ENCODE measurements at places on chromosomes 16 and 17.

DNA sequence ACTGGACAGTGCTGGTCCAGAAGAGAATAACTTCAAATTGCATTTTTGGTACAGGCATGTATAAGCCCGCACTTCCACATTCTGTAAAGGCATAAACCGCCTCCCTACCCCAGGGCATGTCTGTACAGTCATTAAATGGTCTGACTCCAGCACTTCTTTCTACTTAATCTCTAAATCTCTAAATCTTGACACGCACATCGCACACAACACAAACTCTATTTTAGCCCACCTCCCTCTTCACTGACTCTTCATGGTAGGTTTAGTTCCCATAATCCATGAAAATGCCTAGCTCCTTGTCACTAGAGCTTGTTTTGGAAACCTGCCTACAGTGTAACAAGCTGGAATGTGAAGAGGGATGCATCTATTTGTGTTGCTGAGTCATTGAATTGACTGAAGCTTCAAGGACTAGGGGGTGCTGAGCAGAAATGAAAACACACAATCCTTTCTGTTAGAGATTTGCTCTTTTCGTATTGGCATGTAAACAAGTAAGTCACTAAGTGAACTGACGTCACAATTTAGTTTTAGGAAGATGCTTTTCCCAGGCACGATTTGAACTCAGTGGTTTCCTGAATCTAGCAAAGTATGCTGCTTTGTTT lies 1.6 kb upstream of the DUSP14 start:
- no peak for DNase-seq

DNA sequence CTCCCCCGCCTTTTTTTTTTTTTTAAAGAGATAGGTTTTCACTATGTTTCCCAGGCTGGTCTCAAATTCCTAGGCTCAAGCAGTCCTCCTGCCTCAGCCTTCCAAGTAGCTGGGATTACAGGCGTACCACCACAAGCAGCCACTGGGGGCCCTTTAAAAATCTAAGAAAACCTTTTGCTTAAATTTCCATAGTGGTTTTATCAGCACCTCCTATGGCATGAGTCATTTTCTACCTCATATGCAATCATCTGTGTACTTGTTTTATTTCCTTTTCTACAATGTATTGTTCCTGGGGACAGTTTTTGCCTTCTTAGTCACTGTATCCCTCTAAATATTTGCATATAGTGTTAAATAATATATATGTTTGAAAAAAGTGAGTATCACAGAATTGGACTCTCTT lies 29.2 kb downstream of the GNA13 start:
- no peak for DNase-seq

- DNase-seq = no peak
Observed at GRCh38 chr16:69204172-69204571, 17.2 kb downstream of the SNTB2 start.

DNA sequence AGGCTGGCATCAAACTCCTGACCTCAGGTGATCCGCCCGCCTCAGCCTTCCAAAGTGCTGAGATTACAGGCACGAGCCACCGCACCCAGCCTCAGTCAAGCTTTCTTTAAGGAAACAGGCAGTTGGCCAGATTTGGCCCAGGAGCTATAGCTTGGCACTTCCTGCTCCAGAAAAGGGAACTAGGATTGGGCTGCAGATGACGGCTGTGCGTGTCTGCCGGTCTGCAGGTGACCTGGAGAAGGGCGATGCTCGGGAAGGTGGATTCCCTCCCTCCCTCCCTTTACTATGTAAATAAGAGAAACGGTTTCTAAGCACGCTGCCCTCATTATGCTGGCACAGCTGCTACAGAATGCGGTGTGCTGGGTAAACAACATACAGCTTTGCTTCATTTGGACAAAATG lies 215.9 kb downstream of the RPTOR start:
- DNase-seq = no peak

- no peak for DNase-seq
Observed at GRCh38 chr16:54366943-54367342, 80.4 kb upstream of the IRX3 start.

DNA sequence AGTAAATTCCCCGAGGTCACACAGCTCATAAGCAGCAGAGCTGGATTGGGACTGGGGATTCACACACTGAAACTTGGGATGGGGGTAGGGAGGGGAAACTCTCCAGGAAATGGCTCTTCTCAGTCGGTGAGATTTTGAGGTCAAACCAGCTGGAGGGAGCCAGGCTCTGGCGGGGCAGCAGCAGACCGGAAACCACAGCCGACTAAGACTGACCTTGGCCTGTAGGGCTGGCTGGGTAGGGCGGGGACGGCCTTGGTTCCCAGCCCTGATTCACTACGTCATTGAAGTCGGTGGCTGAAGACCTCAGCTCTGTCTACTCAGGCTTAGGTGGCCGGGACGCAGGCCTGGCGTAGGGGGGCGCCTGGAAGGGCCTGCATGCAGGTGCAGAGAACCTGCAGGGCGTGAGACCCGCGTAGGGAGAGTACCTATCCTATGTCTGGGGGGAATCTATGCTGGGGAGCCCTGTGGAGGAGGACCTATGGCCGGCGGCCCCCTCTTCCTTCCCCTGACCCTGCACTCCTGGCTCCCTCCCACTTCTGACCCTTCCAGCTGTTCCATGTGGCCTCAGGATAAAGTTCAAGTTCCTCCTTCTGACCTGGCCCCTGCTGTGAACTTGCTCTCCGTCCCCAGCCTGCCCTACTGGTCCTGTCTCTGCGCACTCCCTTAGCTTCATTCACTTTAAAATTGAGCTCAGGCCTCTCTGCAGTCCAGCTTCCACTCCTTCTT lies 11.9 kb upstream of the SLC4A1 start:
- DNase-seq = no peak

GRCh38 chr17:35684055-35684802 lies 47.2 kb upstream of the RASL10B start:
- DNase-seq = no peak

DNA sequence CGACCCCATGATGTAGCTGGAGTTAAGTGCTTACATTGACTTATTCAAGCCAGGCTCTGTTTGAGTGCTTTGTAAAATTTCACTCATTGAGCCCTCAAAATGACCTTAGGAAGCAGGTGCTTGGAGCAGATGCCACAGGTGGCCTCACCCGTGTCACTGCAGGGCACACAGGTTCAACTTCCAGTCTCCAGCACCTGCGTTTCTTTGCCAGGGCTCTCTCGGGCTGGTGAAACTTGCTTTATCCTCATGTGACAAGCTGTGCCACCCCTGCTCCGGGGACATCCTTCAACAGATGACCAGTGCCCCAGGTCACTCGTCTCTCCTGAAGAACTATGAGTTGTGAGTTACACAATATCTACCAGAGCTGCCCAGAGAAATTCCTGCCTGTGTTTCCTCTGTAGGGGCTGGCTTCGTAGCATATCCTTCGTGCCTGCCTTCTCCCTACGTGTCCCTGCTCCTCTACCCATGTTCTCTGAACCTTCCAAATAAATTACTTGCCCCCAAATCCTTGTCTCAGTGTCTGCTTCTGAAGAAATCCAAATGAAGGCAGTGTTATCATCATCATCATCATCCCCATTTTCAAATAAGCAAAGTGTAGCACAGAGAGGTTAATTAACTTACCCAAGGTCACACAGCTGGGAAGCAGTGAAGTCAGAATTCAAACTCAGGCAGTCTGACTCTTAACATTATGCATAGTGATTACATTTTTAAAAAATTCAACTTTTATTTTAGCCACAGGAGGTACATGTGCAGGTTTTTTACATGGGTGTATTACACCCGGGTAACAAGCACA lies 352.5 kb downstream of the NPIPA8 start:
- no peak for DNase-seq

GRCh38 chr17:50059256-50059655 lies 3.3 kb downstream of the ITGA3 start:
- no peak for DNase-seq

DNA sequence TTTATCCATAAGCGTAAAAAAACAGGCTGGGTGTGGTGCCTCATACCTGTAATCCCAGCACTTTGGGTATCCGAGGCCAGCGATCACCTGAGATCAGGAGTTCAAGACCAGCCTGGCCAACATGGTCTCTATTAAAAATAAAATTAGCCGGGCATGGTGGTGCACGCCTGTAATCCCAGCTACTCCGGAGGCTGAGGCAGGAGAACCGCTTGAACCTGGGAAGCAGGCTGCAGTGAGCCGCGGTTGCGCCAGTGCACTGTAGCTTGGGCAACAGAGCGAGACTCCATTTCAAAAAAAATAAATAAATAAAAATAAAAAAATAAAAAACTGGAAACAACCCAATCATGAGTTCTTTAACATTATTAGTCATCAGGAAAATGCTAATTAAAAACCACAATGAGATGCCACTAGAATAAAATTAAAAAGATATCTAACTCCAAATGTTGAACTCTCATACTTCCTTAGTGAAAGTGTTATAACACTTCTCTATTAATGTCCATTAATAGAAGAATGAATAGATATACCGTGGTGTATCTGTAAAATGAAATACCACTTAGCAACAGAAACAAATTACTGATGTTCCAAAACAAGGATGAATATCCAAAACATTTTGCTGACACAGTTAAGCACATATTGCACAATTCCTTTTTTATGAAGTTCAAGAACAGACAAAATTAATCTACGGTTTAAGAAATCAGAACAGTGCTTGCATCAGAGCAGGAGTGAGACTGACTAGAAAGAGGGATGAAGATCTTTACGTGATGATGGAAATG lies 13.1 kb downstream of the MPHOSPH6 start:
- no peak for DNase-seq

GRCh38 chr17:72972263-72972951 lies 120.1 kb downstream of the SLC39A11 start:
- DNase-seq = no peak

DNA sequence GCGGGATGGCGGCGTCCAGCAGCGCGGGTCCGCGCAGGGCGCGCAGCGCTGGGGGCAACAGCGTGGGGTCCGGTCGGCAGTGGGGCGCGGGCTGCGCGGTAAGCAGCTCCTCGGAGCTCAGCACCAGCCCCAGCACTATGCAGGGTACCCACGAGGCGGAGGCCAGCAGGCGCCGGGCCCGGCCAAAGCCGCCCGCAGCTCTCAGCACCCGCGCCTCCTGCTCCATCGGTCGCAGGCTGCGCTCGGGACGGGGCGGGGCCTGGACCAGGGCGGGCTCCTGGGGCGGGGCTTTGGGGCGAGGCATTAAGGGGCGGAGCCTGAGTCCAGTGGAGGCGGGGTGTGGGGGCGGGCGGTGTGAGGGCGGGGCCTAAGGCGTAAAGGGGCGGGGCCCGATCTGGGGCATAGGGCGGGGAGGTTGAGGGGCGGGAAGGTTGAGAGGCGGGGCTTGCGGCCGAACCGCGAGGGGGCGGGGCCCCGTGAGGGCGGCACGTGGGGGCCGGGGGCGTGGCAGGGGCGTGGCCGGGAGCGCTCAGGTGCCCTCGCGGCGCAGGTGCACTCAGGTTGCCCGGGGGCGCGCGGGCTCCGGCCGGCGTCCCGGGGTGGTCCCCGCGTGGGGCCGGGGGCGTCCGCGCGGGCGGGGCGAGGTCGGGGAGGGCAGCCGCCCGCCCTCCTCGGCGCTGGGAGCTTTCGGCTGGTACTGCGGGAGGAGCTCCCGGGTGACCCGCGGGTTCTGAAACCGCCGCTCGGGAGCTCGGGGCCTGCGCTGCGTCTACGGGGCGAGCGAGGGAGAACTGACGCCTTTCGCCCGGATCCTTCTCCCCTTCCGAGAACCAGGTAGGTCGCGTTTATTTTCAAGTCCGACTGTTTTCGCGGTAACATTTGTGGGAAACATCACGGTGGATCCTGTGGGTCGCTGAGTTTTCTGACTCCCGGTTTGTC lies 1.4 kb upstream of the SLC22A31 start:
- DNase-seq = peak; percentile 64

GRCh38 chr17:79633154-79633553 lies 22.3 kb upstream of the RBFOX3 start:
- no peak for DNase-seq

DNA sequence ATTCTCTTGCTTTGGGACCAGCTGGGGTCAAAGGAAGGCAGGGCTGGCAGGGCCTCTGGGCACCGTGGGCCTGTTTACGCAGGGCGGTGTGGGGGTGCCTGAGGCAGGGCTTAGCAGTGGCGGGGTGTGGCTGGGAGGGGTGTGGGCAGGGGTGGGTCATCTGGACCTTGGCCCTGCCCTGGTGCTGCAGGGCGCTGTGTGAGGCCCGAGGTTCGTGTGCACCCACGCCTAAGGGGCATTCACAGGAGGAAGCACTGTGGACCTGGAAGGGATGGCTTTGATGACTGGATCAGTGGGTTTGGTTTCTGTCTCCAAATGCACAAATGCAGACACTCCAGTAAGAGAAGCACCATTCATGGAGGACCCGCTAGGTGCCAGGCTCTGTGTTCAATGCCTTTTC lies 37.3 kb downstream of the BCO1 start:
- no peak for DNase-seq

DNA sequence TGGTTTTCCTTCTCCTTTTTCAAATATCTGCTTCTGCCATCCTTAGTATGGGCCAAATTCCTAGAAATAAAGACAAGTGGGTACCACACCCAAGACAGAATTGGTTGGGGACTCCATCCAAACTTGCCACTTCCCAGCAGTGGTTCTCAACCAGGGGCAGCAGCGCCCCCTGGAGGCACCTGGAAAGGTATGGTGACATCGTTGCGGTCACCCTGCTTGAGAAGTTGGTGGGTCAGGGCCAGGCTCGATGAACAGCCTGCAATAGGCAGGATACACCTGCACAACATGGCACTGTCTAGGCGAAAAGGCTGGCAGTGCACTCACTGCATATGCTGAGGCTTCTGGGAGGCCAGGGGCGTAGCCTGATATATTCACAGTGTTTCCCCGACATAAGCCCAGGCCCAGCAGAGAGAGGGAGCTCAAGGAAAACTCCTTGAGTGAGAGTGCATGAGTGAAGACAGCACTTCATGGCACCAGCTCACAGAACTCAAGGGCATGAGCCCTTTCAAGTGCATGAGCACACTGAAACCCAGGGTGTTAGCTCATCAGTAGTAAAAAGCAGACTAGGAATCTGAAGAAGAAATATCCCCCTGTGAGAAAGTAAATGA lies 57.7 kb downstream of the CMC2 start:
- no peak for DNase-seq

DNA sequence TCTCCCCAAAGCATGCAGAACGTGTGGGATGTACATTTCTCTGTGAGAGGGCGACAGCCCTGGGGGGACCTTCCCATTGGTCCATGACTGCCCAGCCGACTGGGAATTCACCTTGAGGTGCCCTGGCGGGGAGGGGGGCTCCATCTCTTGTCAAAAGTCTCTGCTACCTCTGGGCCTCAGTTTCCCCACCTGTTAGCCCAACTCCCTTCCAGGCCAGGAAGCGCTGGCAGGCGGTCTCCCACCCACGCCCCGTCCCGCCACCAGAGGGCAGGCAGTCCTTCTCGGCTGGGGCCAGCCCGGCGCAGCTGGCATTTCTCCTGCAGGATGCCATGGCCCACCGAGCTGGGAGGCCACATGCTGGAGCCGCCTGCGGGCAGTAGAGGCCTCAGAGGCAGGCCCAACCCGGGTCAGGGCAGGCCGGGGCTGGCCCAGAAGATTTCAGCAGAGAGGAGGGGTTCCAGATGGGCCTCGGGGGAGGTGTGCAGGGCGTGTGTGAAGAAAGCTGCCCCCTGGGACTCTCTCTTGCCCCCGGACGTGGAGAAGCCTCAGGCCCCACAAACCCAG lies 16.6 kb downstream of the CD7 start:
- peak; percentile 52 for DNase-seq

Data from activated T-helper 1 cell treated with Interleukin-2 at 50 U/mL for 16 hours (primary cell).